WERI-Rb-1 (cell line): ENCODE measurements at places on chromosomes 13 and 19.

DNA sequence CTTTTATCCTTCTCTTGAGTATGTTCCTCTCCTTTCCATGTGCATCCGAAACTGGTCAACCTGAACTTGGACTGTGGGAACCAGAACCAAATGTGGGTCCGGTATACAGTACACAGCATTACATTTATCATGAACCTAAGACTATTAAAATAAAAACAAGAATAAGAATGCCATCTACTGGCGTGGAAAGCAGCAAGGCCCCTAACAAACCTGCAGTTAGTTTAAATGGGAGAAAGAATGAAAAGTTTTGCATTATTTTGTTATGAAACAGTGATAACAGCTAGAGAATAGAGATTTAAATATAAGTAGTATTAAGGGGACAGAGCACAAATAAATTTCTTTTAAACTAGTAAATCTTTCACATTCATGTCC lies 159.5 kb downstream of the RBM26 start:
- no peak for DNase-seq

- peak; percentile 79 for DNase-seq
Observed at GRCh38 chr19:17235971-17236777, 9.5 kb downstream of the NR2F6 start.

GRCh38 chr19:32415669-32416068 lies 10.1 kb downstream of the DPY19L3 start:
- no peak for DNase-seq

DNA sequence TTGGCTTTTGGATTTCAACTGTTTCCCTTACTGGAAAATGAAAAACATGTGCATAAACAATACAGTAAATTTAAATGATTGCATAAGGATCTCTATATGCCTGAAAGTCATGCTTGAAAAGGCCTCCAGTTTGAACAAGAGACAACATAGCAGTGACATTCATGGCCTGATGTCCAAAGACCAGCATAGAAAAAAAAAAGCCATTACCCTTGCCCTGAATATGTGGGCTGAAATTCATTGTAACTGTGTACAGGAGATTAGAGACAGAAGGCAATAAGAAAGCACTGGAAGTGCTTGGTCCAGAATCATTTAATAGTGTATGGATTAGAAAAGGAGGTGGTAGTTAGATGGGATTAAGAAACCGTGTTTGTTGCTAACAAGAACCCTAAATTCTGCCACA lies 15.4 kb downstream of the MIR17HG start:
- no peak for DNase-seq

DNA sequence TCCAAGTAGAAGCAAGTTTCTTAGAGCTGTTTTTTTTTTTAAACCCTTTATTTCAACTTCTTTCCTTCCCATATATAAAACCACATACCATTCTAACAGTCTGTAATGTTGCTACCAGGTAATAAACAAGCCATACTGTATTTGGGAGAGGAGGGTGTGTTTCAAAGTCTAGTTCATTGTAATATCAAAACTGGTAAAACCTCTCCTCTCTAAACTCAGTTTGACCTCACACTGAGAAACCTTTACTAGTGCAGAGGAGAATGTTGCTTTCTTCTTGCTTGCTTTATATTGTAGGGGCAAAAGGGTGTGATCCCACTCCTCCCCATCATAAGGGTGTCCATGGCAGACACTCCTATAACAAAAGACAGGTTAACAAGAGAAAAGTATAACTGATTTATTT lies 155.1 kb downstream of the GGACT start:
- DNase-seq, result no peak
